ENCODE measurements at places on chromosomes 16 and 17.

- no peak for DNase-seq
Observed at GRCh38 chr16:21028728-21029127, 121.9 kb downstream of the DNAH3 start.

DNA sequence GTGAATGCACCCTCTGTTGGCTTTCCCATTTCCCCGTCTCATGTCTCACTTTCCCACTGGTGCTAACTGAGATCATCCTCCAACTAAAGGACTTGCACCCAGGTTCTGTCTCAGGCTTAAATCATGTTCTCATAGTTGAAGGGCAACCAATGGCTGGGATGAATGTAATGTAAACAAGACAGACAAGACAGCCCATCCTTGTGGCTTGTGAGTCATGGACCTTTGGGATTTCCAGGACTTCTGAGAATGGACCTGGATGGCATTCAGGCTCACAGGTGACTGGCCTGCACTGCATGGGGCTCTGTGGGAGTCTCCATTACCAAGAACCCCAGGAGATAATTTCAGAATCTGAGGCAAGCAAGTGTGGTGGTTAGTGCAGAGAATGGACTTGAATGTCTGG is 347.5 kb downstream of the HAPSTR1 start:
- no peak for DNase-seq

DNA sequence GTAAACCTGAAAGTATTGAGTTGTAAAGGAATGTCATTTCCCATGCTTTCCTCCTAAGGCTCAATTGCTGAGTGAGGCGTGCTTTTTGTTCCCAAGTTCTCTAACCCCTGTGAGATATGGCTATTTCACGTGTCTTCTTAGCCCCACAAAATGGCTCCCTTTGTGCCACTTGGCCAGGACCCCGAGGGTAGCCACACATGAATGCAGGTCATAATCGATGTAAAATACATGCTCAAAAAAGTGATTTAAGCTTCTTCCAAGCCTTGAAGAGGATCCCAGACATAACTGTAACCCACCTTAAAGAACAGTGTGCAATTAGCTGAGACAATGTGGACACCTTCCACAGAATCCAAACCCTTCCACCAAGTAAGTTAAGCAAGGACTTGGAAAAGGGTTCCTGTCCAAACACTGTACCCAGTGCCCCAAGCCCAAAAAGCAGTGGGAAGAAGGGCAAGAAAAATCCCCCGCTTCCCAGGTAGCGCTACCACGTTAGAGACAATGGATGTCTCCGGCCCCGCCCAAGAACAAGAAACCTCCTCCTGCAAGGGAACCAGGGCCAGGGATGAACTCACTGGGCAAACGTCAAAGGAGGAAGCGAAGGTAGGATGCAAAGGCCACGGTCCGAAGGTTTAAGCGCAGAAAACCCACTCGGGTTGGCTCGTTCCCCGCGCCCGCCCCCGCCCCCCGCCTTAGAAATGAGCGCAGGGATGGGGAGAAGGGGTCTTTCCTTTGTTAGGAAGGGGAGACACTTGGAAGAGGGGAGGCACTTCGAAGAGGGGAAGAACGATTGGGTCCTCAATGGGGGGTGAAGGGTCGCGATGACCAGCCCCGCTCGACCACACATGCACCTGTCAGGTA is 1.2 kb downstream of the JPT1 start:
- peak; percentile 25 for DNase-seq

DNA sequence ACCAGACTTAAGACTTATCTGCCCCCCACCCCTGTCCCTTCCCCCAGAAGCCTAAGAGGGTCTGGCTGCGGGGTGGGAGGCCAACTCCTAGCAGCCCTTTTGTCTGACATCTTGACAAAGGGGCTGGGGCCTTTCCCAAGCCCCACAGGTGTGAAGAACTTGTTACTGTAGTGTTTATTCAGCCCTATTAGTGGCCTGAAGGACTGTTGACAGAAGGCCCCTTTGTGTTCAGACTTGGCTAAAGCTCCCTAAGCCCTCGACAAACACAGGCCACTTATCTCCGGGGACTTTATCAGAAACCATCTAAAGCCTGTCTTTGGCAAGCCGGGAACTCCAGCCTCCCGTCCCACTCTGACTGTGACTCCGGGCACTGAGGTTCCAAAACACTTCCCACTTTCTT is 129.8 kb downstream of the NTN1 start:
- peak; percentile 43 for DNase-seq

DNA sequence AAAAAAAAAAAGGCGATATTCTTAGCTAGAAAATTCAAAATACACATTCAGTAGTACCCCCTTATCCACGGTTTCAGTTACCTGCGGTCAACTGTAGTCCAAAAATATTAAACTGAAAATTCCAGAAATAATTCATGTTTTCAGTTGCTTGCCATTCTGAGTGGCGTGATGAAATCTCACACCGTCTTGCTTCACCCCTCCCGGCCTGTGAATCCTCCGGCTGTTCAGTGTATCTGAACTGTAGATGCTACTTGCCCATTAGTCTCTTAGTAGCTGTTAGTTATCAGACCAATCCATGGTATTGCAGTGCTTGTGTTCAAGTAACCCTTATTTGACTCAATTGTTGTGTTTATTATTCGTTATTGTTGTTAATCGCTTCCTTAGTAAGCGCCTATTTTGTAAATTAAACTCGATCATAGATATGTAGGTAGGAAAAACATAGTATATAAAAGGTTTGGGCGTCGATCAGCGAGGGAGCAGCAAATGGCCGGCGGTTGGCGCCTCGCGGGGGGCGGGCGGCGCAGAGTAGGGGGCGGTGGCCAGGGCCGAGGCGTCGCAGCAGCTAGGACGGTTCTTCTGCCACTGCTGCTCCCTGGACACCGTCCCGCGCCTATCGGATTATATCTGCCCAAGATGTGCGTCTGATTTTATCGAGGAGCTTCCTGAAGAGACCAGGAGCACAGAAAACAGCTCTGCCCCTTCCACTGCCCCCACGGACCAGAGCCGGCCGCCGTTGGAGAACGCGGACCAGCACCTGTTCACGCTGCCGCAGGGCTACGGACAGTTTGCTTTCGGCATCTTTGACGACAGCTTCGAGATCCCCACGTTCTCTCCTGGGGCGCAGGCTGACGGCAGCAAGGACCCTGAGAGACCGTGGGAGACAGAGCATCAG is 39.8 kb upstream of the AKAP1 start:
- DNase-seq: no peak

- no peak for DNase-seq
Observed at GRCh38 chr17:72273289-72274056, 152.7 kb downstream of the SOX9 start.

DNA sequence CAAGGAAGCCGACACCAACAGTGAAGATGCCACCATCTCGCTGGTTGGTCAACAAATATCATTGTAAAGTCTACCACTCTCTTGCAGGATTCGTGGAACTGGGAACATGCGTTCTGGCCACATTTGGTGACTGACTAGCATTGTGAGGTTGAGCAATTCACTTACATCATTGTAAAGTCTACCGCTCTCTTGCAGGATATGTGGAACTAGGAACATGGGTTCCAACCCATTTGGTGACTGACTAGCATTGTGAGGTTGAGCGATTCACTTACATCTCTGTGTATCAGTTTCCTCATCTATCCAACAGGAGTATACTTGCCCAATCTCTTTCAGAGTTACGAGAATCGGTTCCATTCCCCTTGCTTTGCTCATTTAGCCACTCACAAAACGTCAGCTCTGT is 42.6 kb upstream of the RPH3AL start:
- no peak for DNase-seq

DNA sequence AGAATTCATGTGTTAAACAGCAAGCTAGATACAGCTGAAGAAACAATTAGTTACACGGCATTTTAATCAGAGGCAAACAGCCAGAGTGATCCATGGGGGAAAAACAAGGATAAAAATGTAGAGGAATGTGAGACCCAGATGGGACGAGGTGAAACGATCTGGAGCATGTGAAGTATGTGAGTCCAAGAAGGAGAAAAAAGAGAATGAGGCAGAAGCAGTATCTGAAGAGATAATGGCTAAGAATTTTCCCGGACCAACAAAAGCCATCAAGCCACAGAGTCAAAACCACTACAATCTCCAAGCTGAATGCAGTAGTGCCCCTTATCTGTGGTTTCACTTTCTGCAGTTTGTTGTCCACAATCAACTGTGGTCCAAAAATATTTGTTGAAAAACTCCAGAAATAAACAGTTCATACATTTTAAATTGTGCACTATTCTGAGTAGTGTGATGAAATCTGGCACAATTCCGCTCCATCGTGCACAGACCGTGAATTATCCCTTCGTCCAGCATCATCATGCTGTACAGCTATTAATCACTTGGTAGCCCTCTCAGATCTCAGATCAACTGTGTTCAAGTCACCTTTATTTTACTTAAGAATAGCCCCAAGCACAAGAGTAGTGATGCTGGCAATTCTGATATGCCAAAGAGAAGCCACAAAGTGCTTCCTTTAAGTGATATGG is 18.8 kb downstream of the MYH10 start:
- no peak for DNase-seq
